Eye (tissue), 1 donor: ENCODE measurements at places on chromosomes 2 and 18.

DNA sequence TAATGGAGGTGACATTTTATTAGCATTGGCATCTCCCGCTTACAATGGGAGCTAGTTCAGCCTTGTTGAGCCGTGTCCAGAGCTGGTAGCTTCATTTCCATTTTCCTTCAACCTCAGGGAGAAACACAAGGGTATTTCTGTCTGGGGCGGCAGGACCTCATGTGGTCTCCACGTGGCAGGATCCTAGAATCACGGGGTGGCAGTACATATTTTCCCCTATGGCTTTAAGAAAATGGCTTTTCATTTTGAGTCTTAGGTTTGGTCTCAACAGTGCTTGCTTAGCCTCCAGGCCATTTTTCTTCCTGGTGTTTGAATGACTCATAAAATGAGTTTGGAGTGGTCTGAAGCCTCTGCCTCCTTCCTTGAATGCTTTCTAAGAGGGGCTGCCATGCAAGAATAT, 20.3 kb downstream of the CABLES1 start:
- DNase-seq = no peak

DNA sequence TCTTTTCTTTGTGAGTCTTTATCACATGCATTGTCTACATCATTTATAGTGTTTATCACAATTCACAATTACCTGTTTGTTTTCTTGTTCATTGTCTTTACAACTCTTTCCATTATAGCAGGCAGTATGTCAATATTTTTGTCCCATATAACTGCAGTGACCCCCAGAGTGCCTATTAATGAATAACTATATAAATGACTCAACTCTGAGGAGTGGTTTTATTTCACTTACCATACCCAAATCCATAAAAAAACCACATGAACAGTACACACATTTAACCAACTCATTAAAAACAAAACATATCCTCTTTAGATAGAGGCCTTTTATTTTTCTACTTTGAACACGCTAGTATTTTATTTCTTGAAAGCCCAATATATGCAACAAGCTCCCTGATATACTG, 1419.1 kb upstream of the NXPH2 start:
- no peak for DNase-seq

DNA sequence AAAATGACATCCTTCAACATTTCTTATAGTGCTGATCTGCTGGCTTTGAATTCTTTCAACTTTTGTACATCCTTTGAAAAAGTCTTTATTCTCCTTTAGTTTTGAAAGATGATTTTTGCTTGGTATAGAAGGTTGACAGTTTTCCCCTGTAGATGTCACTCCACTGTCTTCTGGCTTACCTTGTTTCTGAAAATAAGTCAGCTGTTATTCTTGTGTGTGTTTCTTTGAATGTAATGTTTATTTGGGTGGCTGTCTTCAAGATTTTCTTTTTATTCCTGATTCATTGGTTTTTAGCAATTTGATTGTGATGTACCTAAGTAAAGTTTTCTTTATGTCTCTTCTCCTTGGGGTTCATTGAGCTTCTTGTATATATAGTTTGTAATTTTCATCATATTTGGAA, 47.6 kb downstream of the ACTR3 start:
- DNase-seq = no peak

- no peak for DNase-seq
Observed at GRCh38 chr18:48979944-48980890, 29.5 kb upstream of the SMAD7 start.
